ENCODE measurements at places on chromosomes 2 and 18.

DNA sequence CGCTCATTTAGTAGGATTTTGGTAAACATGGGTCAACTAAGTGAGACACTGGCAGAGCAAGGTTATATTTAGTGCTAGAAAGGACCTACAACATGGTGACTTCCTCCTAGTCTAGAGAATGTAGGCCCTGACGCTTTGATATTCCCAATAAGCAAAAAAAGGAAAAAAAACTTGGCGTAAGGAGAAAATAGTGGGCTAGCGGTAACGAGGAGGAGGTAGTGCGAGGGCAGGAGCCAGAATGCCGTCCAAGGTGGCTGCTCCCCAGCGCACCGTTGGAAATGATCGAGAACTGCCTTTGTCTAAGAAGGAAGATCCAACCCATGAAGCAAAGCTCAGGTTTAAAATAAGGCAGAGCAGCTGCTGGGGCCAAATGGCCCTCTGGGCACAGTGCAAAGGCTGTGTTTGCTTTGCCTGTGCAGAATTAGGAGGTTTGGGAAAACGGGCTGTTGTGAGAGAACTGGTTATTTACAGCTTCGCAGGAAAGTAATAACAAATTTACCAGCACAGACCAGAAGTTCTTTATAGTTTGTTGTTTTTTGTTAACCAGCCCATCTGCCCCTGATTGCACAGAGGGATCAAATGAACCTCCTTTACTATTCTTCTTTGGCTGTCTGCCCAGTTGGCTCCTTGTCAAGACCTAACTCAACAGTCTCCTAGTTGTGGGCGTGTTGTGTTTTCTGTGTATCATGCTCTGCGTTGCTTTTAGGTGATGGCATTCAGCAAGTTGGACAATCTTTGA lies 86.6 kb downstream of the ITGB1BP1 start:
- peak overlapping the region; percentile 45 for H3K27ac ChIP-seq
- H3K27me3 ChIP-seq, result no peaks in the 10 kb centered on the region
- no peak overlapping the region for H3K4me3 ChIP-seq
- H3K36me3 ChIP-seq, result no peaks in the 10 kb centered on the region

DNA sequence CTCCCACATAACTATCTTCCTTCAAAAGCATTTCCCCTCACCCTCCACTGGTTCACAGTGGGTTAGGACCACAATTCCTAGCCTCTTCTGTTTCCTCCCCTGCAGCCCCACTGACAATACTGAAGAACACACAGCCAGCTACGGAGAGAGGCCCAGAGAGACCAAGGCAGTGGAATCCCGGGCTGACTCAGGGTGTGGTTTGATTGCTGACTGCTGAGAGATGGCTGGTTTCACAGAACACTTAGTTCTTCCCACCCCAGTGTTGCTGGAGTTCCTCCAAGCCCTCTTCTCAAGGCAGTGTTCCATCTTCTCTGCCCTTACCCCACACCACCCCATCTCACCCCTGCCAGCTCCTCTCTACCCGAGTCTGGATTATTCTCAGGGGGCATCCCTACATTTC lies 43.3 kb upstream of the ZFP36L2 start:
- H3K27ac ChIP-seq, result no peak overlapping the region
- no peak for DNase-seq
- peaks cover 16% of the 10 kb centered on the region for H3K36me3 ChIP-seq
- H3K27me3 ChIP-seq, result no peaks in the 10 kb centered on the region
- no peaks in the 10 kb centered on the region for H3K4me1 ChIP-seq

- H3K27ac ChIP-seq, result no peak overlapping the region
- DNase-seq, result no peak
- H3K27me3 ChIP-seq, result peaks cover 5% of the 10 kb centered on the region
- H3K4me1 ChIP-seq, result peaks cover 7% of the 10 kb centered on the region
- H3K4me3 ChIP-seq, result no peak overlapping the region
- H3K36me3 ChIP-seq, result no peaks in the 10 kb centered on the region
Measured at GRCh38 chr2:60708630-60709320, 47.3 kb upstream of the PAPOLG start.

DNA sequence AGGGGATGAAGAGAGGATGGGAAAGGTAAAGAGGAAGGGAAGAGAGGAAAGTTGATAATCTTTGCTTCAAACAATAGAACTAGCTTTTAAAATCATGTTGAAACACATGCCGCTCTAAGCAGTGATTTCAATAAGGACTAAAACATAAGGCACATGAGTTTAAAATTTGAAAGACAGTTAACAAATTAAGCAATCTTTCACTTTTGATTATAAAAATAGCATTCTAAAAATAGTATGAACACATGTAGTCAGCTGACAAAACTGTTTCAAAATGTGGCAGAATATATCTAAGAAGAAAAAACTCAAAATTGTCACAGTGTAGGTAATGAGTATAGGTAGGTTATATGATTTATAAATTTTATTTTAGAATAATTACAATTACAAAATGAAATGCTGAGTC lies 25.3 kb downstream of the PSME4 start:
- H3K4me1 ChIP-seq, result peaks cover 44% of the 10 kb centered on the region
- H3K27ac ChIP-seq, result peak overlapping the region; percentile 92
- H3K4me3 ChIP-seq, result peak overlapping the region; percentile 59
- DNase-seq, result no peak
- peaks cover 11% of the 10 kb centered on the region for H3K36me3 ChIP-seq
- H3K27me3 ChIP-seq, result no peaks in the 10 kb centered on the region

DNA sequence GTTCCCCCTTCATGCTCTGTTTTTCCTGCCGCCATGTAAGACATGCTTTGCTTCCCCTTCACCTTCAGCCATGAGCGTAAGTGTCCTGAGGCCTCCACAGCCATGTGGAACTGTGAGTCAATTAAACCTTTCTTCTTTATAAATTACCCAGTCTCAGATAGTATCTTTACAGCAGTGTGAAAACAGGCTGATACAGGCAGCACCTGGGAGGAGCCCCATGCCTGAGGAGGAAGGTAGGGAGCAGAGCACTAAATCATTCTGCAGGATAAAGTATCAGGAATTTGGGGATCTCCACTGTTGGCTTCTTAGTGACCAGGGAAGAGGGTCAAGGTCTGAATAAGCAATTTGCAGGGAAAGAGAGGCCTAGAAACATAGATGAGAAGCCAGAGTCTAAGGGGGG lies 78.0 kb downstream of the KCNF1 start:
- no peak overlapping the region for H3K27ac ChIP-seq
- DNase-seq, result no peak
- H3K4me3 ChIP-seq, result no peak overlapping the region
- H3K4me1 ChIP-seq, result no peaks in the 10 kb centered on the region

- H3K4me1 ChIP-seq, result no peaks in the 10 kb centered on the region
- H3K27me3 ChIP-seq, result no peaks in the 10 kb centered on the region
- no peak overlapping the region for H3K27ac ChIP-seq
- no peak overlapping the region for H3K4me3 ChIP-seq
- no peak for DNase-seq
- H3K36me3 ChIP-seq, result no peaks in the 10 kb centered on the region
Measured at GRCh38 chr2:138658187-138658894, 121.8 kb downstream of the NXPH2 start.

GRCh38 chr2:63064661-63065060 lies 14.0 kb downstream of the OTX1 start:
- DNase-seq, result no peak
- peaks cover 7% of the 10 kb centered on the region for H3K36me3 ChIP-seq
- no peak overlapping the region for H3K4me3 ChIP-seq
- H3K27me3 ChIP-seq, result peaks cover 48% of the 10 kb centered on the region
- no peak overlapping the region for H3K27ac ChIP-seq
- no peaks in the 10 kb centered on the region for H3K4me1 ChIP-seq

DNA sequence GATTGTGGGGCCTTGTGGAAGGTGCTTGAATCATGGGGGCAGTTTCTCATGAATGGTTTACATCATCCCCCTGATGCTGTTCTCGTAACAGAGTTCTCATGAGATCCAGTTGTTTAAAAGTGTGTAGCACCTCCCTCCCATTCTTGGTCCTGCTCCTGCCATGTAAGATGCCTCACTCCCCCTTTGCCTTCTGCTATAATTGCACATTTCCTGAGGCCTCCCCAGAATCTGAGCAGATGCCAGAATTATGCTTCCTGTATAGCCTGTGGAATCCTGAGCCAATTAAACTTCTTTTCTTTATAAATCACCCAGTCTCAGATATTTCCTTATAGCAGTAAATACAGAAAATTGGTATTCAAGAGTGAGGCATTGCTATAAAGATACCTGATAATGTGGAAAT lies 15.6 kb upstream of the WDR75 start:
- H3K36me3 ChIP-seq, result peaks cover 7% of the 10 kb centered on the region
- H3K27ac ChIP-seq, result no peak overlapping the region
- DNase-seq, result no peak
- H3K4me1 ChIP-seq, result no peaks in the 10 kb centered on the region
- no peak overlapping the region for H3K4me3 ChIP-seq
- H3K27me3 ChIP-seq, result no peaks in the 10 kb centered on the region

- DNase-seq, result no peak
- H3K4me1 ChIP-seq, result no peaks in the 10 kb centered on the region
- no peaks in the 10 kb centered on the region for H3K36me3 ChIP-seq
- H3K4me3 ChIP-seq, result no peak overlapping the region
- no peak overlapping the region for H3K27ac ChIP-seq
Measured at GRCh38 chr2:132654335-132654734, 15.7 kb downstream of the LYPD1 start.

GRCh38 chr2:5984273-5984655 lies 292.1 kb downstream of the SOX11 start:
- H3K36me3 ChIP-seq, result no peaks in the 10 kb centered on the region
- no peak overlapping the region for H3K27ac ChIP-seq
- H3K27me3 ChIP-seq, result no peaks in the 10 kb centered on the region
- DNase-seq, result no peak

DNA sequence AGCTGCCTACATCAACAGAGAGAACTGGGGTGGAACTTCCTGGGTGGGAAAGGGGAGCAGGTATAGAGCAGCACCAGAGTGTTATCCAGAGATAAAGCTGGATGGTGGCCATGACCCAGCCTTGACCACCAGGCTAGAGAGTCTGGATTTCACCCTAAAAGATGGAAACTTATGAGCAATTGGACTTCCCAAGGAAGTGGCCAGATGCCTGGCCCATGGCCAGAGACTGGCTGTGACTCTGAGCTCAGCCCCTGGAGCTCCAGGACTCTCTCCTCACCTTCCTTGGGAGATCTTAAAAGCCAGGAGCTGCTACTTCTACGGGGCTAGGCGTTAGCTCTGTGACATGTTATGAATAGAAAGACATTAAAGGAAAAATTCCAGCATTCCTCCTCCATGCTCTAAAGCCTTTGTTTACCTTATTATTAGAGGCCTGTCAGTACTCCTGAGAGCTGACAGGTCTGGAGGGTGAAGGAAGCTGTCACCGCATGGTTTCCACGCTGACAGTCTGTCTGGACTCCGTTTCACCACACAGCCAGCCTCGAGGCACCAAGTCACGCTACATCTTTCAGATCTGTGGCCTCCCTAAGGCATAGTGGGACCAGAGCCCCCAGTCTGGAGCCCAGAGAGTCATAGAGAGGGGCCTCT lies 260.0 kb upstream of the SIX2 start:
- DNase-seq, result no peak
- no peak overlapping the region for H3K4me3 ChIP-seq
- no peaks in the 10 kb centered on the region for H3K4me1 ChIP-seq

- H3K27ac ChIP-seq, result no peak overlapping the region
- H3K4me1 ChIP-seq, result peaks cover 19% of the 10 kb centered on the region
- H3K27me3 ChIP-seq, result no peaks in the 10 kb centered on the region
- peaks cover 21% of the 10 kb centered on the region for H3K36me3 ChIP-seq
- H3K4me3 ChIP-seq, result no peak overlapping the region
- no peak for DNase-seq
Measured at GRCh38 chr2:160290598-160290997, 90.5 kb upstream of the ITGB6 start.

DNA sequence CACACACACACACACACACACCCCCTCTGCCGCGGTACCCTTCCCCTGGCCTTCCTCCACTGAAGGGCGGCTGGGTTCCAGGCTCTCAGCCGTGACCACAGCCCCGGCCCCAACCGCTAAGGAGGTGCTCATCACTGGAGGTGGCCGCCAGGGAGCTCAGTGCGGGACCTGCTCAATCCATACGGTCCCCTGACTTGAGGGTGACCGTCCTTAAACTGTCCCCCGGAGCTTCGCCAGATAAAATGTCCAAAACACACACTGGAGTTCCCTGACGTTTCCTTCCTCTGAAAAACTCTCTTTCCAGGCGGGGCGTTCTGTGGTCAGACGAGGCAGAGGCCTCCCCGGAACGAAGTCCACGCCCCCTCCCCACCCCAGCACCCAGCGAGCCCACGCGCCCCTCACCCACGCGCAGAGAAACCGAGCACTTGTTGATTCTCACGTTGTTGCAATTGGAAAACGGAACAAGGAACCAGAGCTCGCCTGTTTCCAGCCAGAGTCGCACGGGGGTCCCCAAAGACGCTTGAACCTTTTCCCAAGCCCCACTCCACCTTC lies 1.4 kb downstream of the MBP start:
- peak overlapping the region; percentile 94 for H3K4me3 ChIP-seq
- no peaks in the 10 kb centered on the region for H3K36me3 ChIP-seq
- H3K27me3 ChIP-seq, result no peaks in the 10 kb centered on the region
- H3K27ac ChIP-seq, result peak overlapping the region; percentile 85
- H3K4me1 ChIP-seq, result peaks cover 55% of the 10 kb centered on the region
- peak; percentile 44 for DNase-seq

DNA sequence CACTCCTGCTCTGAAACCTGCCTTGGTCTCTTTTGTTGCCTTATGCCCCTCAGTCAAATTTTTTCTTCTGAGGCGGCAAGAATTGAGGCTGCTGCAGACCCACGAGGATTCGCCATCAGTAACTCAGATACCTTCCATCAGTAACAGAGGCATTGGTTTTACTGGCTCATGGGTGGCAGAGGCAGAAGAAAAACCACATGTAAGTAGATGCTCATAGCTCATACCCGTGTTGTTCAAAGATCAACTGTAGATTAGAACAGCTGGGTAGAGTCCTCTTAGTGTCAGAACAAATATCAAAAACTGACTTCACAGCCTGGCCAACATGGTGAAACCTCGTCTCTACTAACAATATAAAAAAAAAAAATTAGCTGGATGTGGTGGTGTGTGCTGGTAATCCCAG lies 598.0 kb upstream of the SOX11 start:
- H3K4me1 ChIP-seq, result no peaks in the 10 kb centered on the region
- no peak overlapping the region for H3K4me3 ChIP-seq
- no peaks in the 10 kb centered on the region for H3K27me3 ChIP-seq
- no peak for DNase-seq

DNA sequence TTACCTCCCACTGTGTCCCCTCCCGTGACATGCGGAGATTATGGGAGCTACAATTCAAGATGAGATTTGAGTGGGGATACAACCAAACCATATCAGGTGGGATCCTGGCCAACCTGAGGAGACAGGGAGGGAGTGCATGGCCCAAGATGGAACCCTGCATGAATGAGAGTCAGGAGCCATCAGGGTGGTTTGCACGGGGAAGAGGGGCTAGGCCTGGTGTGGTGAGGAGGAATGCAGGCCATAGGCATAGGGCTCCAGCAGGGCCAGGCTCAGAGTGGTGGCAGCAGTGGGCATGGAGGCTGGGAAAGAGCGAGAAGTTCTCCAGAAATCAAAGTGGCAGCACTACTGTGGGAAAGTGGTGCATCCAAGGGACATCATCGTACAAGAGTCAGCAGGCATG lies 74.0 kb upstream of the BCL2L11 start:
- H3K4me3 ChIP-seq, result no peak overlapping the region
- no peak overlapping the region for H3K27ac ChIP-seq
- no peak for DNase-seq
- no peaks in the 10 kb centered on the region for H3K36me3 ChIP-seq
